ENCODE measurements at places on chromosomes 1 and 21.

- peak; percentile 93 for ATAC-seq
Measured at GRCh38 chr1:8314346-8315280, 3.3 kb upstream of the SLC45A1 start.

DNA sequence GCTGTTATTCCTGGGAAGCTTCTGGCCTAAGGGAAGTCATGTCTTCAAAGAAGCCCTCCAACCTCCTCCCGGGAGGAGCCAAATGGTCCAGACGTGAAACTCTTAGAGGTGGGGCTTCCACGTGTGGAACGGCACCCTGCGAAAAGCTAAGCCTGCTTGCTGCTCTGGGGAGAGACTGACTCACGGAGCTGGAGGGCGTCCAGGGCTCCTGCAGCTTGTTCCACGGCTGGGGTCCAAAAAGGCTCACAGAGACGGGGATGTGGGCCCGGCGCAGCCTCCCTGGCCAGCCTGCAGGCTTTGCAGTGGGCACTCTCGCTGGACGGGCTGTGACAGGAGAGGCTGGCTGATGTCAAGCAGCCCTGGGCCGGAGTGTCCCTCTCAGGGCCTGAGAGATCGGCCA is 105.1 kb downstream of the COLGALT2 start:
- peak; percentile 82 for ATAC-seq

GRCh38 chr1:116256875-116257274 is 116.2 kb upstream of the ATP1A1 start:
- ATAC-seq, result no peak

GRCh38 chr1:247047260-247047659 is 31.4 kb downstream of the ZNF670 start:
- ATAC-seq, result no peak

DNA sequence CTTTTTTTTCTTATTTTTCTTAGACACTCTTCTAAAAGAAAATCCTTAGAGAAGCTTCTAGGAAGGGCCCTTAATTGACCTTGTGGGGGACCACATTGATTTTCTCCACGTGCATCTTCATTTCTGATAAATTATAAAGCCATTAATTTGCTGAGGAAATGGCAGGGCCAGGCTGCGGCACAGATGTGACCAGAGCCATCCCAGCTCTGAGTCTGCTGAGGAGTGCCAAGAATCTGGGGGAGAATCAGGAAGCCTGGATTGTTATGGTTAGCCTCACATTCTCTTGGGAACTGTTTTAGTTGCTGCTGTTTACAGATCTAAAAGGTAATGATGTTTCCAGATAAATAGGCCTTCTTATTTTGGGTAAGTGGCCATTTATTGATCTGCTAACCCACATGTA is 16.2 kb downstream of the PROX1 start:
- peak; percentile 37 for ATAC-seq

DNA sequence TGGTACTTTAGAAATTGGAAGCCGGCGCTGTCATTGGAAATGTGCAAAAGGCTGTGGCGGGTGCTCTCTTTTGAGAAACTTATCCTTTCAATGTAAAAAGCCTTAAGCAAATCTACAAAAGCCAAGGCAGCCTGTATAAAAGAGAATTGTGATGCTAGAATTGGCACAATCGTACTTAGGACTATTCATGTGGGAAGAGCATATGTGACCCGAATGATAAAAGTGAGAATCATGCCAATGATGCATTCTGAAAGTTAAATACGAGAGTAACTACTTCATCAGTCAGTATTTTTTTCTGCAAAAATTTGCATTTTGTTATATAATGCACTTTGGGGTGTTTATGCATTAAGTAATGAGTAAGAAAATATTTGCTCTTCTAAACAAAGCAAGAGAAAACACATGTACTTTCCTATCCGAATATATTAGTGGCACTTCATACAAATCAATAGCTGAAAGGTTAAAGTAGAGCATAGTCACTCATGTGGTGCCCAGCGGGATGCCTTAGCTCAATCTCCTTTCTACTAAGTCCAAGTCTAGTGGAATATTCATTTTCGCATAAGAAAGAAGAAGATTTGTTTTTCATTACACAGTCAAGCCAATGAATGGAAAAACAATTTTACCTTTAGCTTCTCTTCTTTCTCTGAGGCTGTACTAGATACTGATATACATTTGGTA is 1256.6 kb upstream of the B3GALT2 start:
- ATAC-seq, result no peak

DNA sequence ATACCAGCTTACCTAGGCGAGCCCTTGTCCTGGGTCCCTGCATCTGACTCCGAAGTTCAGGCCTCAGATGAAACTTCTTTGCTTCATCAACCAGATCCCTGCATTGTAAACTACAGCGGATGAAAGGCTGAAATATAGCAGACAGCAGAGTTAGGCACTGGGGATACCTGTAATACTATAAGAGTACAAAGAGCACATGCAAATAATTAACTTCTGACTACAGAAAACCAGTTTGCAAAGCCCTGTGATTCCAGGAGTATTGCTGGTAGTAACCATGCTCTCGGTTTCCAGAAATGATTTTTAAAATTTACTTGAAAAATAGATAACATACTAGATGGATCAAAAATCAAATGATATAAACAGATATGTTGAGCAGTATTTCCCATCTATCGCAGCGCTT is 18.0 kb downstream of the KLHL12 start:
- ATAC-seq, result no peak

DNA sequence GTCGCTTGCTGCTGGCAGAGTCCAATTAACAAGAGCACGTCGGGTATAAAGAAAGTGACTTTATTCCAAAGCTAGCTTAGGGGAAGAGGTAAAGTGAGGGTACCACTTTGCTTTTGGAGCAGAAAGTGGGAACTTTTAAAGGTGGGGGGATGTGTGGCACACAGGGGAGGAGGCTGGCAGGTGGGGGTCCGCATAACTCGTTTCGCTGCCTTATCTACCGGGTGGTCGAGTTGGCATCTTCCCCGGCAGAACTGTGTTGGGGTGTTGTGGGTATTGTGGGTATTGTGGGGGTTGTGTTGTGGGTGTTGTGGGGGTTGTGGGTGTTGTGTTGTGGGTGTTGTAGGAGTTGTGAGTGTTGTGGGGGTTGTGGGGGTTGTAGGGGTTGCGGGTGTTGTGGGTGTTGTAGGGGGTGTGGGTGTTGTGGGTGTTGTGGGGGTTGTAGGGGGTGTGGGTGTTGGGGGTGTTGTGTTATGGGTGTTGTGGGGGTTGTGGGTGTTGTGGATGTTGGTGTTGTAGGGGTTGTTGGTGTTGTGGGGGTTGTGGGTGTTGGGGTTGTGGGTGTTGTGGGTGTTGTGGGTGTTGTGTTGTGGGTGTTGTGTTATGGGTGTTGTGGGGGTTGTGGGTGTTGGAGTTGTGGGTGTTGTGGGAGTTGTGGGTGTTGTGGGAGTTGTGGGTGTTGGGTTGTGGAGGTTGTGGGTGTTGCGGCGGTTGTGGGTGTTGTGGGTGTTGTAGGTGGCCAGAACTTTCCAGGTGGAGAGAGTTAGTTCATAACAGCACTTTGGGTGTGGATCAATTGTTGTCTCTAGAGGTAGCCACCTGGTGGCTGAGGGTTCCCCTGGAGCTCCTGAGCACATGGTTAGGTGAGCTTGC is 52.7 kb downstream of the AGPAT3 start:
- no peak for ATAC-seq

GRCh38 chr1:26029864-26030481 is 8.4 kb downstream of the EXTL1 start:
- ATAC-seq, result no peak

DNA sequence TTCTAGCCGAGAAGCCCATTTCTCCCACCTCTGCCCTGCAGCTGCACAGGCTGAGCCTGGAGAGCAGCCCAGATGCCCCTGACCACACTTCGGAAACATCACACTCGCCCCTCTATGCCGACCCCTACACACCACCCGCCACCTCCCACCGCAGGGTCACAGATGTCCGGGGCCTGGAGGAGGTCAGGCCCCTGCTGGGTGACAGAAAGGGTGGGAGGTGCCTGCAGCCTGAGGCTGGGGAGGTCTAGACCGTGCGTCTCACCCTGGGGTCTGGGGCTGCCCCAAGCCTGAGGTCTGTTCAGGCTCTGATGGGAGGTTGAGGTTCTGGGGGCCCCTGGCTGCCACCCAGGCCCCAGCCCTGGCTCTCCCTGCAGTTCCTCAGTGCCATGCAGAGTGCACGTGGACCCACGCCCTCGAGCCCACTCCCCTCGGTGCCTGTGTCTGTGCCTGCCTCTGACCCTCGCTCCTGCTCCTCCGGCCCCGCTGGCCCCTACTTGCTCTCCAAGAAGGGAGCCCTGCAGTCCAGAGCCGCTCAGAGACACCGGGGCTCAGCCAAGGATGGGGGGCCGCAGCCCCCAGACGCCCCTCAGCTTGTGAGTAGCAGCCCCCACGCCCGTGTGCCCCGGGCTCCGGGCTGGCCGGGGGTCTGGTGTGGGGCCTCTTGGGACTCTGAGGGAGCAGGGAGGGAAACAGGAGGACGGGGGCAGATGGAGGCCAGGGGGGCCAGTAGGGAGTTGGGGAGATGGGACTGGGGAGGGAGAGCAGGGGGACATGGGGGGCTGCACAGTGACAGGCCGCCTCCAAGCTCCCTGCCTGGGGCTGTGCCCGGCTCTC is 7.4 kb downstream of the PLEKHN1 start:
- ATAC-seq, result no peak

DNA sequence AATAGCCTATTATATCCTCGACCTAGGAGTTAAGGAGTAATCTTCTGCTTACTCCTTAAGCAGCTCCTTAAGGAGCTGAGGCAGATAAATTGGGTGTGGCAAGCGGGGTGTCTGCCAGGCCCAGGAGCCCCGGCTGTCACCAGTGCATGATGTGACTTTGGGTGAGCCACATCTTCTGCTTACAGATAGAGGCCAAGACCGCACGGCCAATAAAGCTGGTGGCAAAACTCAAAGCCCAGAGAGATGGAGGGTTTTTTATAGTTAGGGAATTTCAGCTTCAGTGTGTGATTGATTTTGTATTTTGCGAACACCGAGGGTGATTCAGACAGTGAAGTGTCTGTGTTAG is 9.8 kb downstream of the MX2 start:
- ATAC-seq, result no peak

- ATAC-seq, result no peak
Measured at GRCh38 chr1:208233546-208233945, 10.6 kb downstream of the PLXNA2 start.

DNA sequence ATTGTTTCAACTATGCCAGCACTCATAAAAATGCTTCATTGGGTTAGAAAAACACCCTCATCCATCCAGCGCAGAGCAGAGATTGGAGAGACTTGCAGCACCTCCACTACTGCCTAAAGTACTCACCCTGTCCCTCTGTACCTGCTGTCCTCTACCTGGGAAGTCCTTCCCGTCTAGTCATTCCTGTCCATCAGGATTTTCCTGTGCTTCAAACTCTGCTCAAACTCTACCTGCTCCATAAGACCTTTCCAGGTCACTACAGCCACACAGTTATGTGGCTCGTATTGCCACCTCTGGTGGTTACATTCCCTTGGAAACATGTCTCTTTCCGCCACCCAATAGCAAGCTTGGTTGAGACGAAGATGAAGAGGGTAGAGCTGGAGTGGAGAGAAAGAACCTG is 7.2 kb downstream of the OVGP1 start:
- ATAC-seq, result no peak
